Activated B cell treated with CpG ODN at 0.5 μM for 24 hours (primary cell): ENCODE measurements at places on chromosomes 16 and 17.

DNA sequence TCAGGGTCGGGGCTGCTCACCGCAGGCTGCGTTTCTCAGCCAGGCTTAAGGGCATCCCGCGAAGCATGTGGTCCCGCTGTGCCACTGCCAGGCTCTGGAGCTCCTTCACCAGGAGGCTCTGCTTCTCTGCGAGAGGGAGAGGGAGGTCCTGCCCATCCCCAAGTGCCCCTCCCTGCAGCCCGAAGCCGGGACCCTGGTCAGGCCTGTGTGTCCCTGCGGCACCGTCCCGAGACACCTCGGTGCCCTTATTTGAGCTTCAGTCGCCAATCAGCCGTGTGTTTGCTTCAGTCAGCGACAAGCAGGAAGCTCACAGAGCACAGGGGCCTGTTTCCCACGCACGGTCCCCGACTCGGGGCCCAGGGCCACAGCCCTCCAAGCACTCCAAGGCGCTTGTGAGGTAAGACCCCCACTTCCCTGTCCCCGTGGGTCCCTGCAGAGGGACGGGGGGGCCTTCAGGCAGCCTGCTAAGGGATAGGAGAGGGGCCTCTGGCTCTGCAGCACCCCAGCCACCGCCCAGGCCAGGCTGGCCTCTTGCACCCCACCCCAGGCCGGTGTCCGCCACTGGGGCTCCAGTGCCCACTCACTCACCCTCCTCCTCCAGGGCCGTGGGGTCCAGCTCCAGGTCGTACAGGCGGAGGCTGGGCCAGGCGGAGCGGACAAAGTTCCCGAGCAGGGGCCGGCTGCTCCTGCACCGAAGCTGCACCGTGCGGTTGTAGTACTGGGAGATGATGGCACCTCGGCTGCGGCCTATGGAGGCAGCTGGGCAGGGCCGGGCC is 3.2 kb downstream of the TMC6 start:
- H3K27ac ChIP-seq = peak overlapping the region; percentile 70
- no peaks in the 10 kb centered on the region for H3K27me3 ChIP-seq
- H3K36me3 ChIP-seq = peaks cover 49% of the 10 kb centered on the region
- peak overlapping the region; percentile 32 for H3K4me3 ChIP-seq
- DNase-seq = no peak

GRCh38 chr17:28427371-28427770 is 21.4 kb upstream of the SLC46A1 start:
- H3K27me3 ChIP-seq = peaks cover 27% of the 10 kb centered on the region
- DNase-seq = no peak
- H3K4me3 ChIP-seq = no peak overlapping the region
- no peak overlapping the region for H3K27ac ChIP-seq
- H3K4me1 ChIP-seq = no peaks in the 10 kb centered on the region

DNA sequence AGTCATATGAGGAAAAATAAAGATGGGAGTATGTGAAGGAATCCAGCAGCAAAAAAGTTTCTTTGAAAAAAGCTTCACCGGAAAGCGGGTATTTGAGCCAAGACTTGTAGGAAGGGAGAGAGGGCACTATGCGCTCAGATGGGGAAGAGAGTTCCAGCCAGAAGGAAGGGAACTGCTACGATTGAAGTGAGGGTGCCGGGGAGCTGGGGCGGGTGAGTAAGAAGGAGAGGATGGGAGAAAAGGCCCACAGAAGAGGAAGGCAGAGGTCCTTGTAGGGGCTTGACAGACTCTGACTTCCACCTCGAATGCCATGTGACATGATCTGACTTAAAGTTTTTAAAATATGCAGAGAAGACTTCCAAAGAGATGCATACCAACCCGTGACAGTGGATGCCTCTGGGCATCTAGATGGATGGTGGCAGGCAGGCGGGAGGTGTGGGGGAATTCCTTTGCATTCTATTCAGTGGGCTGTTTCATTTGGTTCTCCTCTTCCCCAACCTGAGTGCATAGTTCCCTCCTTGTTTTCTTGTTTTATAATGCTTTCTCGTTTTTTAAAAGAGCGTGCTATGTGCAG is 44.9 kb downstream of the CDRT4 start:
- no peaks in the 10 kb centered on the region for H3K36me3 ChIP-seq
- H3K4me3 ChIP-seq = no peak overlapping the region
- DNase-seq = no peak
- no peaks in the 10 kb centered on the region for H3K4me1 ChIP-seq
- H3K27ac ChIP-seq = no peak overlapping the region
- H3K27me3 ChIP-seq = peaks cover 3% of the 10 kb centered on the region

GRCh38 chr16:77736879-77737278 is 14.6 kb downstream of the NUDT7 start:
- H3K36me3 ChIP-seq = no peaks in the 10 kb centered on the region
- DNase-seq = no peak
- no peak overlapping the region for H3K27ac ChIP-seq
- no peak overlapping the region for H3K4me3 ChIP-seq
- H3K4me1 ChIP-seq = peaks cover 26% of the 10 kb centered on the region
- no peaks in the 10 kb centered on the region for H3K27me3 ChIP-seq

DNA sequence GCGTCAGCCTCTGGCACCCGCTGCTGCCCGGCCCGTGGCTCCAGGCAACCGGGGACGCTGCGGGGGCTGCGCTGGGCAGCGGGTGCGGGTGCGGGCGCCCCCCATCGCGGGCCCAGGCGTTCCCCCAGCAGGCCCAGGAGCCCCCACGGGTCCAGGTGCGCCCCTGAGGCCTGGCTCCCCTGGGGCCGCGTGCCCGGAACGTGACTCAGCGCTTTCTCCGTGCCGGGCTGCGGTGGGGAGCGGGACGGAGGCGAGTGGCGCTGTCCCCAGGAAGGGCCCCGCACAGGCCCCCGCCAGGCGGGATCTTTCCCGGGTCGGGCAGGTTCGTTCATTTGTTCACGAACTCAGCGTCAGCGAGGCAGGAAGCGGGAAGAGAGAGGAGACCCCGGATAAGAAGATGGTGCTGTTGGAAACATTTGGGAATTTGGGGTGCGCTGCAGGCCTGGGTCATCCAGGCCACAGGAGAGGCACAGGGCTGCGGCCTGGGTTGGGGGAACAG is 18.4 kb upstream of the EXOC7 start:
- H3K4me1 ChIP-seq = peaks cover 17% of the 10 kb centered on the region
- no peak for DNase-seq
- no peaks in the 10 kb centered on the region for H3K36me3 ChIP-seq
- peak overlapping the region; percentile 62 for H3K4me3 ChIP-seq
- peak overlapping the region; percentile 50 for H3K27ac ChIP-seq
- H3K27me3 ChIP-seq = peaks cover 3% of the 10 kb centered on the region
